ENCODE measurements at places on chromosomes 7 and 10. TPM values are rescaled to one million over a fixed set of nuclear protein-coding genes. Genes with fewer than 3 reads are reported as not detected.

The MUC12 gene
- total RNA-seq = not detected

The CLRN3 gene
- 0.61 TPM for total RNA-seq

The GPC2 gene
- total RNA-seq = 0.54 TPM

The PRTFDC1 gene
- 21.4 TPM for total RNA-seq

The PCGF5 gene
- total RNA-seq = 86.1 TPM

The PNLIPRP2 gene
- total RNA-seq = 0.84 TPM

The LIPM gene
- total RNA-seq = not detected

The PTPRZ1 gene
- total RNA-seq = 1.3 TPM

The KLF14 gene
- total RNA-seq = 1.2 TPM

The PPP1R17 gene
- not detected for total RNA-seq

GRCh38 chr7:18064242-18064838 lies 36.7 kb upstream of the PRPS1L1 start:
- no peak for DNase-seq

DNA sequence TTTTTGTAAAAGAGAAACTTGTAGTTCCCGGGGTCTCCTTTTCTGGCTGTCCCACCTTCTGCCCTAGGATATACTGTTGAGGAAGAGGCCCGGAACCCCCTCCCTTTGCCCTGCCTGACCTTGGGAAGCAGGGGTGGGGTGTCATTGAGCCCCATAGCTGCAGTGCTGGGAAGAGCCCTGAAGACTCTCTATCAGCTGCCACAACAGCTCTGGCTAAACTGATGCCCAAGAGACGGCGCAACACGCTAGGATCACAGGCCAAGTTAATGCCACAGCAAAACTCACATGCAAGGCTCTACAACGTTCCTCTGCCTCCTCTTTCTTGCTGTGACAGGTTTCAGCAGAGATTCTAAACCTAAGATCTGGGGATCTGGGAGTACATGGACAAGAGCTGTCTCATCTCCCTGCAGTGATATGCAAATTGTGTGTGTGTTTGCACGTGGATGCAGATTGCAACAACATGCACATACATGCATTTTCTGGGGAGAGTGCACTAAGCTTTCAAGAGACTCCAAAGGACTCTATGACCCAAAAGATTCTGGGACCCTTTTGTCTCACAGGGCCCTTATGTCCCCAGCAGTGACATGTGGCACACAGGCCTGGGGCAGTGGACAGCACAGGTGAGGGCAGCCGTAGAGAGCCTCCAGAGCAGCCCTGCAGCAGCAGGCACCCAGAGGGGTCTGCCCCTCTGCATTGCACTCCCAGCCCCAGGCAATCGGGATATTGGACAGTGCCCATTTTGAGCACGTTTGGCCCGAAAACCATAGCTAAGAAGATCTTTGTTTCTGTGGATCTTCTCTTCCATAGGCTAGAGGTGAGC lies 2.5 kb downstream of the RASSF4 start:
- no peak for DNase-seq

GRCh38 chr7:101718363-101719122 lies 89.4 kb upstream of the MYL10 start:
- DNase-seq = no peak

GRCh38 chr7:99493823-99494222 lies 6.3 kb downstream of the ZNF394 start:
- DNase-seq = no peak

- no peak for DNase-seq
These were observed 68.8 kb downstream of the IDE start for GRCh38 chr10:92505044-92505443.

DNA sequence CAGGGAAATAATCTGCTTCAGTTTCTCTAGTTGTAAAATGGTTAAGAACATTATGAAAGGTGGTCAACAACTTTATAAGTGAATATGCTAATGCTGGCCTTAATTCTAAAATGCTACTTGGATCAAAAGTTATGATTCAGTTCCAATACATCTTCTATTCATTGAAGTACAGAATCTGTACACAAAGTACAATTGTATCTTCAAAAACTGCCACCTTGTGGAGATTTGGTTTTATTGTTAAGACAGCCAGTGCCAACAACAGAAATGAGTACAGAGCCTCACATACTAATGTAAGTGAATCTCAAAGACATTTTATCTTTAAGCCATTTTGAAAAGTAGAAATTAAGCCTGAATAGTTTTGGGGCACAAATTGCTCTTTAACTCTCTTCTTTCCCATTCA lies 194.0 kb downstream of the CFTR start:
- DNase-seq = no peak

DNA sequence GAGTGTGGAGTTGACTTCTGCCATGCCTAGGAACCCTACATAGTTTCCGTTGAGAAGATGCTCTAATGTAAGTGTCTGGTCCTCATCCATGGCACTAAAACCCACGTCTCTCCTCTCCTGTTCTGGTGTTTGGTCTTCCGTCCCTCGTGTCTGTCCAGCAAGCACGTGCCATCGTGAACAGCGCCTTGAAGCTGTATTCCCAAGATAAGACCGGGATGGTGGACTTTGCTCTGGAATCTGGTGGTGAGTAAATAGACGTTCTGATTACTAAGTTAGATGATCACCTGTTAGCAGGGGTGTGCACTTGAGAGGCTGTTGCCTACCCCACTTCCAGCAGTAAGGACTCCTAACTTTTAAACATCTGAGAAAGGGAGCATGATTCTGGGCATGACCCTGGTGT lies 15.1 kb upstream of the GET4 start:
- no peak for DNase-seq

- DNase-seq = no peak
These were observed 297.6 kb downstream of the MTERF1 start for GRCh38 chr7:91582799-91583477.

DNA sequence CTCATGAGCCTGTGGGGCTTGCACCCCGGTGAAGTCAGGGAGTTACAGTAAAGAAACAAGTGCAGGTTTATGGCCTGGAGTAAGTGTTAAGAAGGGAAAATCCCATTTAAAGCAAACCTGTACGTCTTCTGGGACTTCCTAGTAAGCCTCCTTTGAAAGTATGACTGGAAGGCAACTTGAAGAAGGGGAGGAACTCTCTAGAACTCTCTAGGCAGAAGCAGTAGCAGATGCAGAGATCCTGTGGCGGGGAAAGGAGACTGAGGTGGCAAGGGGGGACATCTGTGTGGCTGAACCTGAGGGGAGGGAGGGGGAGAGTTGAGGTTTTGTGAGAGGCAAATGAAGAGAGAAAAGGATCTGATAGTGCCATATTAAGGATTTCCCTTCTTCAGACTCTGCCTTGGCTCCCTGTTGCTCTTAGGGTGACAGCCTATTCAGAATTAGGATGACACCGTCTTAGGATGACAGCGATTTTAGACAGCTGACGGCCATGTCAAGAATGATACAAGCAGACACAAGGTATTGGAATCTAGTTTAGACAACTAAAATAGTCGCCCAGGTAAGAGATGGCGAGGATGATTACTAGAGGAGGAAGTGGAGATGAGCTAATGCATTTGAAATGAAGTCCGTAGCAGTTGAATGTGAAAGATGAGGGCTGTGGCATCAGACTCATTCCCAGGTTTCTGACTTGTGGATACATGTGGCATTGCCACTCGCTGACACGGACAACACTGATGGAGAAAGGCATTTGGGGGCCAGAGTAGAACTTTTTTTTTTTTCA lies 29.0 kb downstream of the CUL1 start:
- DNase-seq = no peak

GRCh38 chr7:103919272-103919868 lies 70.1 kb downstream of the RELN start:
- DNase-seq = no peak

GRCh38 chr7:104362756-104363155 lies 34.4 kb downstream of the LHFPL3 start:
- no peak for DNase-seq

Measured in adrenal gland (tissue), 19 donors.